ENCODE measurements at places on chromosomes 3 and 15.

GRCh38 chr3:11236588-11237461 lies 35.4 kb upstream of the ATG7 start:
- DNase-seq = peak; percentile 15

- no peak for DNase-seq
Observed at GRCh38 chr15:65884511-65884910, 15.2 kb downstream of the RAB11A start.

DNA sequence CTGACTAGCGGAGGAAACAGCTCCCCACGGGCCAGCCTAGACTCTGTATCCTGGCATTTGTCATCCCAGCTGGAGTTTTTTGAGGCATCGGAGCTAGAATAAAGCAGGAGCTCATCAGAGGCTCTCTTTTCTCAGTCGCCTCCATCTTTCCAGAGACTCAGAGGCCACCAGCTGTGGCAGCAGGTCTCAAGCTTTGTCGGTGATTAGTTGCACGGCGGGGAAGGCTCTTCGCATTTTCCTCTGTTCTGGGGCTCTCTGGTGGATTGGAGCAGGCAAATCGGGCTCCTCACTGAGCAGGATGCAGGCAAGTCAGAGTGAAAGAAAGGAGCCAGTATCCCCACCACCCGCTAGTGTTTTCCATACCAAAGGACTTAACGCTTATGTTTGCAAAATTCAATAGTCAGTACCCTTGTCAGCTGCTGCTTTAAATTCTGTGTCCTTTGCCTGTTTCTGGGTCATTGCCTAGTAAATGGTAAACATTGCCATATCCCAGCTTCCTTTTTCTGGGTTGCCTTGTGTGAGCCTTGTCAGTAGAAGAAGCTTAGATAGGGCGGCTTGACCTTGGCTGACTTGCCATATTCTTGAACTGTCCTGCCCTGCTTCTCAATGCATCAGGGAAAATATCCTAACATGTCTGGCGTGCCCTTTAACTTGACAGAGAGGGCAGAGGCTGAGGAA lies 127.1 kb downstream of the PTPRG start:
- DNase-seq = no peak

GRCh38 chr3:147046916-147047315 lies 359.4 kb downstream of the ZIC4 start:
- DNase-seq = no peak

DNA sequence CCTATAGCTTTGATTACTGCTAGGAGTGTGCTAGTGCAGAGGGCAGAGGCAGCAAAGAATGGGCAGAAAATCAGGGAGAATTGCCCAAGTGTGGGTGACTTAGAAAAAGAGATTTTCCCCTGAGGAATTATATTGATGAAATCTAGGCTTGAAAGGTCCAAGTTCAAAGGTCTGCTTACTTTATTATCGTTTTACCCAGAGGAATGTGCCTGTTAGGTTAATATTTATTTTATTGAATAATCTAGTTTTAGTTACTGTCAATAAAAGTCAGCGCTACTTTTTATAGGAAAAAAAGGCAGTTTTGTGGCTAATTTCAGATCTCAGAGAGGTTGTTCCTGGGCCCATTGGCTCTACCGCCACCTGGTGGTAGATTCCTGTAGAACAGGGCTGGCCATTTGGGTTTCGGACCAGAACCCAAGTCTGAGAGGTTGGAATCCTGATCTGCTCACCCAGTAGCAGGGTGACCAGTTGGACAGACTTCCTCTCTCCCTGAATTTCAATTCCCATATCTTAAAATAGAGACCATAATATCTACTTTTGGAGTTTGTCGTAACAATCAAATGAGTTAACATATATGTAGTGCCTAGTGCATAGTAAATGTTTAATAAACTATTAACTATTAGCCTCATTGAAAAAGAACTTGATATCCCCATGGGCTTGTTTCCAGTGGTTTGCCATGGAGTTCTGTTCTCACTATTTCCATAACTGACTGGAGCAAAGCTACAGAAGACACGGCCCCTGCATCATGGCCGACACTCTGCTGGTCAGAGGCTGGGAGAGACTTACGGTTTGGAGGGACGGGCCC lies 62.7 kb upstream of the ZNF148 start:
- peak; percentile 45 for DNase-seq

- DNase-seq = no peak
Observed at GRCh38 chr3:54273791-54274190, 151.4 kb downstream of the CACNA2D3 start.

GRCh38 chr3:25586167-25586505 lies 78.6 kb downstream of the TOP2B start:
- no peak for DNase-seq

- DNase-seq = no peak
Observed at GRCh38 chr15:49134683-49135341, 20.6 kb downstream of the COPS2 start.

DNA sequence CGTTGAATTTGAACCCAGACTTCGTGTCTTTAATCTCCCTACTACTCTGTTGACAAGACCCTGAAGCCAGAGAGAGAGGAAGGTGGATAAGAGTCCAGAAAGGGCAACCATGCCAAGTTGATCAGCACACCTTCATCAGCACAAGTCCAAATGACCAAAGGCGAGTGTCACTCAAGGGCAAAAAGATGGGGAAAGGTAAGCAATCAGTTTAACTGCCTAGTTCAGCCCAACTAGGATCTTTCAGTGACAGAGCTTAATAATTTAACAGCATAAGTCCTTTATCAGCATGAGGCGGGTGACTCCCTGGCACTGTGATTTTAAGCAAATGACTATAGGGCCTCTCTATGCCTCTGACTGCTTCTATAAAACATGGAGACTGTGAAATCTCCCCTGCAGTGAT lies 6.2 kb downstream of the SUCLG2 start:
- DNase-seq = no peak

GRCh38 chr3:136404056-136404455 lies 153.9 kb downstream of the PCCB start:
- DNase-seq = no peak

GRCh38 chr3:42116466-42116865 lies 25.3 kb downstream of the TRAK1 start:
- DNase-seq = no peak

DNA sequence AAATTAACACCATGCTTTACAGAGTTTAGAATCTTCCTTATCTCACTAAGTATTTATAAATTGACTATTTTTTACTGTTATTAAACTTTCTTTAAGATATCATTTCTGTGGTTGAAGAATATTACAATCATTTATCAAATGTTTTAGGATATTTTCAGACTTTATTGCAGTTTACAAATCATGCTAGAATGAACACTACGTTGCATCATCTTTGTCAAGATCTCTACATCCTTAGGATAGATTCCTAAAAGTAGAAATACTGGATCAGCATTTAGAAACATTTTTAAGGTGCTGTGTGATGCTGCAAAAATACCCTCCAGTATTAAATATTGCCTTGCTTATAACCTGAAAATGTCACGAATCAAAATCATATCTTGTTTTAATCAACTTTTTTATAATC lies 2.5 kb upstream of the PLD1 start:
- DNase-seq = no peak

- DNase-seq = no peak
Observed at GRCh38 chr3:101117465-101117864, 124.2 kb upstream of the ABI3BP start.

GRCh38 chr3:72434296-72434695 lies 413.9 kb downstream of the SHQ1 start:
- no peak for DNase-seq

DNA sequence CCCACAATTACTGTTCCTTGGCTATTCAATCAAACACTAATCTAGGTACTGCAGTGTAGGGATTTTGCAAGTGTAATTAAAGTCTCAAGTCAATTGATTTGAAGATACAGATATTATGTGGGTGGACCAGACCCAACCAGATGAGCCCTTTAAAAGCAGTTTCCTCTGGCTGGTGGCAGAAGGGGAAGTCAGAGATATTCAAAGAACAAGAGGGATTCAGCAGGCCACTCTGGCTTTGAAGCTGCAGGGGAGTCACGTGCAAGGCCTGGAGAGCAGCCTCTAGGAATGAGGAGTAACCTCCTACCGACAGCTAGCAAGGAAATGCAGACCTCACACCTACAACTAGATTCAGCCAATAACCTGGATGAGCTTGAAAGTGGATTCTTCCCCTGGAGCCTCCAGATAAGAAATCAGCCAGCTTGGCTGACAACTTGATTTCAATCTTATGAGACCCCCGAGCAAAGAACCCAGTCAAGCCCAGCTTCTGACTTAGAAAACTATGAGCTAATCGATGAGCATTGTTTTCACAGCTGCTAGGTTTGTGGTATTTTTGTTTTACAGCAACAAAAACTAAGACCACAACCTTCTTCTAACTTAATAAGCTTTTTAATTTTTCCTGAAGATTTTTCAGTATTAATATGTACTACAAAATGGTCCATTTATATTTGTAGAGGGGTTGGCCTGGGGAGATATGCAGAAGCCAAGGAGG lies 13.4 kb downstream of the HACD2 start:
- no peak for DNase-seq

DNA sequence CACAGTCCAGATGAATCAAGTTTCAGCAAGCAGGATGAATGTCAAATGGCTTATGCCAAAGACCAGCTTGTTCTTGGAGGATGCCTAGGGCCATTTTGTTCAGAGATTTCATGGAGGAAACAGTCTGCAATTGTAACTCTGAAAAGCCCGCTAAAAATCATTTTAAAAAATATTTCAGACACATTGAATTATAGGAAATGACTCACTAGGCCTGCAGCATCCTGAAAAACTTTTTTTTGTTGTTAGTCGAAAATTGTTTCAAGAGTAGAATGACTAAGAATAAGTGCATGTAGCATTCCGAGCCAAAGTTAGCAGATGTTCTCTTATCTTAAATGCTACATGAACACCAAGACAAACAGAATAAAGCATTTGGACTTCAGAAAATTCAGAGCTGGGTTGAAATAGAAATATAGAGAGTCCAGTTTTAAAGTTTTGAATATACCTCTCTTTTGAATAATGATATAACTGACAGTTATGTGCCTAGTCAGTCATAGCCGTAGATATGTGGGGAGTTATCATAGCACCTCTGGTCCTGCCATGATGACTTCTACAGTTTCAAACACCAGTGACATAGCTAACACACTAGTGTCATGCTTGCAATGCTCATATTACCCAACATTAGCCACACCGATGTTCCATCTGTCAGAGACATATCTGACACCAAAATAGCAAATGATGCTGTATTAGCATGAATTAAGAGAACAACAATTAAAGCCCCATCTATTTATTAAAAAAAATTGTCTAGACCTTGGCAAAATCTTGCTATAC lies 1462.8 kb upstream of the GBE1 start:
- DNase-seq = no peak

- no peak for DNase-seq
Observed at GRCh38 chr15:101499863-101500713, 10.6 kb upstream of the PCSK6 start.

GRCh38 chr15:39025321-39025720 lies 460.7 kb upstream of the RASGRP1 start:
- DNase-seq = no peak

DNA sequence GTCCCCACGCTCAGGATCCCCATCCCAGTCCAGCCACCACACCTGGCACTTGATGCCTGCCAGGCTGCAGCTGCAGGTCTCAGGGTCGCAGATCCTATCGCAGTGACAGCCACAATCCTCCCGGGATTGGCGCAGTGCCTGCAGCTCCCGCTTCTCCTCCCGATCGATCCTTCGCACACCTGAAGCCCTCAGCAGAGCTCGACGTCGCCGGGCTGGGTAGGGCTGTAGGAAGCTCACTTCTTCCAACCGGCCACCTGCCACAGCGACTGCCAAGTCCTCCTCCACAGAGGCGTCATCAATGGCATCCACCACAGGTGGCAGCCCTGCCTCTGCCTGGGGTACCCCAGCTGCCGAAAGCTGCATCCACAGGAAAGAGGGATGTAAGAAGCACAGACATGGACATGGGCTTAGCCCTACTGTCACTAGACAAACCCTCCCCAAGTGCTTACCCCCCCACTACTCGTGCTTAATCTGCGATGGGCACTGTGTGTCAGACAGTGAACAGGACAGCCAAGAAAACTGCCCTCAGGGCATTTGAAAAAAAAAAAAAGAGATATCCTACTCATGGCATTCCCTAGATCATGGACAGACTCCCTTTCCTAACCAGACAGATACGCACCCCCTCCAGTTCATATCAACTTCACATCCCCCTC lies 9.2 kb downstream of the CSRNP1 start:
- no peak for DNase-seq

GRCh38 chr15:41474436-41474835 lies 19.2 kb upstream of the ITPKA start:
- DNase-seq = no peak

GRCh38 chr3:173253471-173253870 lies 112.4 kb upstream of the SPATA16 start:
- no peak for DNase-seq

DNA sequence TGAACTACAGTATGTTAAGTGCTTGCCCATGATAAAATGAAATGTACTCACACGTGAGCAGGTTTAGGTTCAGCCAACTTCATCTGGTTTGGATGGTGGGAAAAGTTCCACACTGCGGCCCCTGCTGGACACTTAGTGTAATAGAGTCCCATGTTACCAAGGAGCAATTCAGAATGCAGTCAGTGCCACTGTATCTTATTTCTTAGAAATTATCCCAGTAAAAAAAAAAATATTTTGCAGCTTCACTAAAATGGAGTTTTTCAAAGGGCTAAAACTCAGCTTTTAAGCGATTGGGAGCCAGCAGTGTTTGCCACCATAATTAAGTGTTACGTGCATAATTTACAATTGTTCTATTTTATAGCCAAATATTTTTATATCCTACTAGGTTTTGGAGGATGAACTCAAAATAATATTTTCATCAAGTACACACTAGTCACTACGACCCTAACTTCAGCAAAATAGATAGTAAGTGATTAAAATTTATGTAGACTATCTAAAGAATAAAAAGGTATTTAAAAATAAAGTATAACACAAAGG lies 371.7 kb upstream of the GBE1 start:
- DNase-seq = no peak

- peak; percentile 85 for DNase-seq
Observed at GRCh38 chr3:129651435-129652202, 45.1 kb upstream of the PLXND1 start.

GRCh38 chr15:90421527-90421926 lies 33.5 kb downstream of the IQGAP1 start:
- DNase-seq = no peak

DNA sequence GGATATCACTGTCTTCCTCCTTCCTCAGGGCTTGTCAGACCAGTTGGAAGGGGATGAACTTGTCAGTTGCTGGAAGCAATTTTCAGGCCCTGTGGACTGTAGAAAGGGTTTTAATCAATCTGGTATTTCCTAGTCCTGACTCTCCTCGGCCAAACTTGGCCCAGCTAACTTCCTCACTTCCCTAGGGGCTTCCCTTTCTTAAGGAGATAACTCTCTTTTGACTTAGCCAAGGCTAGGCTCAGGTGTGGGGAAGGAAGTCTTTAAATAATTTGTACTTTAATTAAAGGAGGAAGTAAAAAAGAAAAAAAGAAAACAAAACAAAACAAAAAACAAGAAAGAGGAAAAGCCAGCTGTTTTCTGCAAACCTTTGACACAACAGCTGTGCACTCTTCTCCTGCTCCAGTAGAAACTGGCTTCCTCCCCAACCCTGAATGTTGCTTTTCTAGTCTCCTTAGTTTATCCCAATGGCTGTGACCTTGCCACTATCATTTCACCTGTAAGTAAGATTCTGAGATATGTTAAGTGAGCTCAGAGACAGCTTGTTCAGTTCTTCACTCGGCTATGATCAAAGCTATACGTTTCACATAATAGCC lies 53.0 kb upstream of the ST3GAL6 start:
- no peak for DNase-seq

GRCh38 chr3:155676252-155676981 lies 68.5 kb downstream of the PLCH1 start:
- no peak for DNase-seq
